ENCODE measurements at places on chromosomes 4 and X.

- no peak for DNase-seq
Measured at GRCh38 chrX:39750848-39751247, 346.9 kb downstream of the BCOR start.

DNA sequence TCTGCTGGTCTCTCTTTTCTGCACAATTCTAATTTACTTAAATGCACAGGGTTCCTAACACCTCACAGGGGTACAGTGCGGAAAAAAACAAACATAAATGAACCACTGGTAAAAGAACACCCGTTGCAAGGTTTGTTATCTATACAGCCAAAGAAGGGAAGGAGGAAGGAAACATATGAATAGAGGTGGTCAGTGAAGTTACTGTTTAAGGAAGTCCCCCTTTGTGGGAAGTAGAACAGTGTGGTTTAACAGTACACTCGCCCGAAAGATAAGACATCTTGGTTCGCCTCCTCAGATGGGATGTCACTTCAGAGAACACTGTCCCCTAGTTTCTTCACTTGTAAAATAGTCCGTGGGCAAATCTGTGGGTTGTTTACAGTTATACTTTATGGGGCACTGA is 57.5 kb downstream of the TEC start:
- DNase-seq: no peak

- DNase-seq: no peak
Measured at GRCh38 chrX:20042221-20042620, 51.4 kb upstream of the BCLAF3 start.

DNA sequence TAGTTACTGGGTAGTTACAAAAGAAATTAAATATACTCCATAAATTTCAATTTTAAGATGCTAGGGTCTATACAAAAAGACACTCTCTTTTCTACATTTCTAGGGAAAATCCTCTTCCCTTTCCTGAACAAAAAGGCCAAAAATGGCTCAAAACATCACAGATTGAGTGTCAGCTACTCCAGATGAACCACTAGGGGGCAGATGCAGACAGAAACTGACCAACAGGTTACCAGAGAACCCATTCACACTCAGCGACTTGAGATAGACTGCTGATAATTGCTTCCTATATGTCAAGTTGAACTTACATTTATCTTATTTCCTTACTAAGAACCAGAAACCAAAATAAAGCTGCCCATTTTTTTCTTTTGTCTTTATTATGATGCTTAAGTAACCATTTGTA is 83.4 kb upstream of the MID1IP1 start:
- DNase-seq: no peak

DNA sequence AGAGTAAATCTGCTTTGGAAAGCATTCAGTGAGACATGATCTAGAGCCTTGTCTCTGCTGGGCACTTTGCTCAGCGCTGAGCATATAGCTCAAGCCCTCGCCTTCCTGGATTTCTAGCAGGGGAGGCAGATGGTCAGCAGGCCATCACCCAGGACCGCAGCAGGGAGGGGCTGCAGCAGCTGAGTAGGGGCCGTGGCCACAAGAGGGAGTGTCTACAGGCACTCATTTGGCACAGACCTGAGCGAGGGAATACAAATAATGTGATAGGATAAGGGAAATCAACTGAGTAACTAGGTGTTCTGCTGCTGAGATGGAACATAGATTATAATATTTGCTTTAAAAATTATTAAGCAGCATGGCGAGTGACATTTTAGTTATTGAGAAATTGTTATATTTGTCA is 30.2 kb downstream of the OFD1 start:
- no peak for DNase-seq

GRCh38 chr4:7861440-7861881 is 78.2 kb downstream of the AFAP1 start:
- no peak for DNase-seq

GRCh38 chrX:153778684-153779101 is 2.1 kb upstream of the SRPK3 start:
- no peak for DNase-seq

- DNase-seq: no peak
Measured at GRCh38 chrX:129433945-129434344, 89.3 kb downstream of the SMARCA1 start.

DNA sequence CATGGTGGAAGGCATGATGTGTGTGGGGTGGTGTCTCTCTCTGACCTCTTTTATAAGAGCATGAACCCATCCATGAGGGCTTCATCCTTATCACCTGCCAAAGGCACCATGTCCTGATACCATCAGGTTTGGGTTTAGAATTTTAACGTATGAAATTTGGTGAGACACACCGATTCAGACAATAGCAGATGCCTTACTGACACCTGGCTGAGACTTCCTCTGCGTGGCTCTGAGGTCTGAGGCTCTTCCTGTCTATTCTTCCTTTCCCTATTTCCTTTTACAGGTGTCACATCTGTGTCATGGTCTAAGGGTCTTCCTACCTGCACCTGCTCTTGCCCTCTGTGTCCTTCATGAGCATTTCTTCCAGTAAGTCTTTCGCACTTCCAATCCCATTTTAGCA is 320.7 kb upstream of the CLNK start:
- DNase-seq: no peak

DNA sequence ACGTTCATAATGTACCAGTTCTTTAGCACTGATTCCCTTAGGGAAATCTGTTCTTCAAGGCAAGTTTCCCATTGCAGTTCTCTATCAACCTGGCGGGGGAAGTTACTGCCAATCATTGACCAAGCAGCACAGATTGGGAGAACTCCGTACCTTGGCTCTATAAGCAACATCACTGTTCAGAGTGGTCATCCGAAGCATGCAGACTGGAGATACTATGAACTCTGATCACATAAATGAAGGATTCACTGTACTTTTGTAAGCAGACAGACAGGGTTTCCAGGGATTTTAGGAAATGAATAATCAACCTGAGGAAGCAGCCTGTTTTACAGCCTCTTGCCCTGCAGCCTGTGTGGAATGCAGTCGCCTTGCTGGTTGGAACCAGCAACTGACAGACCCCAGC is 63.8 kb upstream of the WWC2 start:
- DNase-seq: no peak

DNA sequence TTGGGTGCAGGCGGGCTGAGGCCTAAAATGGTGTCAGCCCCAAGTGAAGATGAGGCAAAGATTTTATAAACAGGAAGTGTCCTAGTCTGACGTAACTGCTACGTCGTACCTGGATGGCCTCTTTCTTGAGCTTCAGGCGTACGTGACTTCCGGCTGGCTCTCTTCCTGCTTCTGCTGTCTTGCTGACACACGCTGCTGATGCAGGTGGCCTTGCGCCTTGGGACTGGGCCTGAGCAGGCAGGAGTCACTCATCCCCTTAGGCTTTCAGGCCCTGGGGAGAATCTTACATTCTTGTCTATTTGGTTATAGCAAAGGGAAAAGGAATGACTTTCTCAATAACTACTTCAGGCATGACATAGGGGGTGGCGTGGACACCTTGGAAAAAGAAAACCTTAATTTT is 20.1 kb upstream of the ABRAXAS1 start:
- DNase-seq: no peak

GRCh38 chr4:152540293-152540674 is 4.4 kb upstream of the FBXW7 start:
- DNase-seq: no peak

DNA sequence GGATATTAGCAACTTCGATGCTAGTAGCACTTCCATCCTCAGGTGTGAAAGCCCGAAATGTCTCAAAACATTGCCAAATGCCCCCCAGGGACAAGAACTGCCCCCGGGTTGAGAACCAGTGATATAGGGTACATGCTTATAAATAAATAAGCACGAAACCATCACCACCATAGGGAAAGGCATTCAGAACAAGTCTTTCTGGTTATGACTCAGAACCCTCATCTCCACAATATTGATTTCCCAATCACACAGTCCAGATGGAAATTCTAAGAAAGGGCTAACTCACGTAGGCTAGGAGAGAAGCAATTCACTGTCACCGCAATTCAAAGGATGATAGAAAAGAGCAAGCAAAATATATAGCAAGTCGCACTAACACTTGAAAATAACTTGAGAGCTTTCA is 84.8 kb downstream of the ANOS1 start:
- no peak for DNase-seq

DNA sequence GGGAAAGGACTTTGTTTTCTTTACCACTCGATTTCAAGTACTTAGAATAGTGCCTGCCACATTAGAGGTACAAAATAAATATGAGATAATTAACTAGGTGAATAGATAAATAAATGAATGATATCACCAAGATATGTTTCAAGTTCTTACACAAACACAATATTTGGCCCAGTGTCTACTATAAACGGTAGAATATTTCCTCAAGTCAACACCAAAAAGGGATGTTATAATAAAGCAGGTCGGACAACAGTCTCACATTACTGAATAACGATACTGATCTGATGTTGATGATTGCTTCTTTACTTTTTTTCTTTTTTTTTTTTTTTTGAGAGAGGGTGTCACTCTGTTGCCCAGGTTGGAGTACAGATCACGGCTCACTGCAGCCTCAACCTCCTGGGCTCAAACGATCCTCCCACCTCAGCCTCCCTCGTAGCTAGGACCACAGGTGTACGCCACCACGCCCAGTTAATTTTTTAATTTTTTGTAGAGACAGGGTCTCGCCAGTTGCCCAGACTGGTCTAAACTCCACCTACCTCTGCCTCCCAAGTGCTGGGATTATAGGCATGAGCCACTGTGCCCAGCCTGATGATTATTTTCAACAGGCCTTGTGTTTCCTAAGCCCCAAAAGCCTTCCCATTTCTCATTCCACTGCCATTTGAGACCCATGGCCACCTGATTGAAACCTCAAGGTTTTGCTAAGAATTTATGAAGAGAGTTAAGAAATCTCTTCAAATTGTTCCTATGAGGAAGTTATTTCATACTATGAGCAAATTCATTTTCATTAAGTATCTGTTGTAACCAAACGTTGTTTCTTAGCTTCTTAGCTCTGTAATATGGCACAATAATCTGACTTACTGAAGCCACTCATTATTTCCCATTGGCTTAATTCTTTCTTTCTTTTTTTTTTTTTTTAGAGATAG is 2.3 kb downstream of the MANBA start:
- DNase-seq: no peak

DNA sequence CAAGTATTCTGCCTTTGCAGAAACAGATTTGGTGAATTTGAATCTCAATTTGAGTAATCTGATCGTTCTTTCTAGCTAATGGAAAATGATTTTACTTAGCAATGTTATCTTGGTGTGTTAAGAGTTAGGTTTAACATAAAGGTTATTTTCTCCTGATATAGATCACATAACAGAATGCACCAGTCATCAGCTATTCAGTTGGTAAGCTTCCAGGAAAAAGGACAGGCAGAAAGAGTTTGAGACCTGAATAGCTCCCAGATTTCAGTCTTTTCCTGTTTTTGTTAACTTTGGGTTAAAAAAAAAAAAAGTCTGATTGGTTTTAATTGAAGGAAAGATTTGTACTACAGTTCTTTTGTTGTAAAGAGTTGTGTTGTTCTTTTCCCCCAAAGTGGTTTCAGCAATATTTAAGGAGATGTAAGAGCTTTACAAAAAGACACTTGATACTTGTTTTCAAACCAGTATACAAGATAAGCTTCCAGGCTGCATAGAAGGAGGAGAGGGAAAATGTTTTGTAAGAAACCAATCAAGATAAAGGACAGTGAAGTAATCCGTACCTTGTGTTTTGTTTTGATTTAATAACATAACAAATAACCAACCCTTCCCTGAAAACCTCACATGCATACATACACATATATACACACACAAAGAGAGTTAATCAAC is 15.3 kb downstream of the PLP1 start:
- no peak for DNase-seq

- no peak for DNase-seq
Measured at GRCh38 chr4:101237773-101238172, 109.6 kb downstream of the PPP3CA start.

DNA sequence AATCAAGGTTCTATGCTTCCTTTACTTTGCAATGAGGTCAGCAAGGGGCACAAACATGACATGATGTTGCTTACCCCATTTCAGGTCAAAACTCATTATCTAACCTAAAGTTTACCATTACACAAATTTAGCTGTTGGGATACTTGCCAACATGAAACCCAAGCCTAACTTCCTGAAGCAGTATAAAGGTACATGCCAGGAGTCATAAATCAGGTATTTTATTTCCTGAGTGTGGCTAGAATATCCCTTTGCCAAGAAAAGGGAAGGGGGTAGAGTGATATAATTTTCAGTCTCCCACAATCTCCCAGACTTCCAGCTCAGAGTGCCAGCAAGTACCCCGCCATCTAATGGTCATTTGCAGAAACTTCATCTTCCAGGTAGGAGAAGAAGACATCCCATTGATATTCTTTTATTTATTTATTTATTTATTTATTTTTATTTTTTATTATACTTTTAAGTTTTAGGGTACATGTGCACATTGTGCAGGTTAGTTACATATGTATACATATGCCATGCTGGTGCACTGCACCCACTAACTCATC is 136.6 kb downstream of the NEXMIF start:
- DNase-seq: no peak

DNA sequence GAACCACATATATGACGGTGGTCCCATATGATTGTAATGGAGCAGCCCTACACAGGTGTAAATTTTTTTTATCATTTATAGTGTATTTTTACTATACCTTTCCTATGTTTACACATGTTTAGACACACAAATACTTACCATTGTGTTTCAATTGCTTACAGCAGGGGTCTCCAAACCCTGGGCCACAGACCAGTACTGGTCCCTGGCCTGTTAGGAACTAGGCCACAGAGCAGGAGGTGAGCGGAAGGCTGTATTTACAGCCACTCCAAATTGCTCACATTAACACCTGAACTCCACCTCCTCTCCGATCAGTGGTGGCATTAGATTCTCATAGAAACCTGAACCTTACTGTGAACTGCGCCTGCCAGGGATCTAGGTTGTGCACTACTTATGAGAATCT is 201.8 kb upstream of the NDST4 start:
- no peak for DNase-seq

GRCh38 chrX:16869393-16870094 is 618 bp downstream of the RBBP7 start:
- peak; percentile 49 for DNase-seq

GRCh38 chrX:137549851-137550664 is 15.9 kb upstream of the ZIC3 start:
- DNase-seq: no peak

- no peak for DNase-seq
Measured at GRCh38 chrX:96721354-96721753, 36.7 kb downstream of the DIAPH2 start.

DNA sequence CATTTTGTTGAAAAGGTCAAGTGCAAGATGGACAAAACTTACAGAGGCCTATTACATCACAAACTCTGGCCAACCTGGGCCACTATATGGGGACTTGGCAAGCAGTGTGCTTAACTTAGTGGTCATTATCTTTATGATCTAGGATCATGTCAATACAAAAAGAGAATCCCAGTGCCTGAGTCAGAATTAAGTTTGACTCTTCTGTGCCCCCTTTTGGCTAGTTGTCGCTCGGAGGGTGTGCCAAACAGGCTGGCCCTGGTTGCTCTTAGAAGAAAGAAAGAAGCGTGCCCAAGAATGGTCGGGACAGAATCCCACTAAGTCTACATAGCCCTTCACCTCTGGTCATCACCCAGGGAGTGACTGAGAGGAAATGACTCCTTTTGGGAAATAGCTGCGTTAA is 100.1 kb downstream of the EIF4E start:
- no peak for DNase-seq

DNA sequence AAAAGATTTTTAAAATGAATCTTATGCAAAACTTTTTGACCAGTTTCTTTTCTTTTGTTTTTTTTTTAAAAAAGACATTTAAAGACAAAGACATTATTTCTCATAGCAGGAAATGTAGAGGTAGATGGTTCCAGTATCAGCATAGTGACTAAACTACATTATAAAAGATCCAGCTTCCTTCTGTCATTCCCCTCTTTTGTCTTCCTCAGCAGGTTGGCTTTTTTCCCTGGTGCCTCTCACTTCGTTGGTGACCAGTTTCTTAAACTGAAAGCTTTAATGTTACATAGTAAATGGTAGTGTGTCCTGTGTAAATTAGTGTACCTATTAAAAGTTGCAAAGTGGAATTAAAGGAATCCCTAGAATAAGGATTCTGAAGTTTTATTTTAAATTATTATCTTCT is 36.1 kb downstream of the DCK start:
- no peak for DNase-seq

All from activated CD4-positive, CD25-positive, alpha-beta regulatory T cell treated with anti-CD3 and anti-CD28 coated beads, Interleukin-2, amount 50 U/mL, for 72 hours (primary cell).